GM18507 (cell line): ENCODE measurements at places on chromosomes 12 and 14.

- DNase-seq = no peak
Measured at GRCh38 chr12:119204671-119205285, 26.0 kb downstream of the HSPB8 start.

- DNase-seq = peak; percentile 59
Measured at GRCh38 chr12:111529424-111530368, 69.4 kb downstream of the ATXN2 start.

- no peak for DNase-seq
Measured at GRCh38 chr14:67582061-67582460, 18.0 kb downstream of the PIGH start.

GRCh38 chr12:1297639-1298175 is 296.7 kb downstream of the FBXL14 start:
- no peak for DNase-seq

GRCh38 chr12:71685312-71685906 is 473 bp upstream of the TMEM19 start:
- DNase-seq = no peak

- peak; percentile 38 for DNase-seq
Measured at GRCh38 chr12:105420659-105421240, 90.3 kb downstream of the C12orf75 start.

DNA sequence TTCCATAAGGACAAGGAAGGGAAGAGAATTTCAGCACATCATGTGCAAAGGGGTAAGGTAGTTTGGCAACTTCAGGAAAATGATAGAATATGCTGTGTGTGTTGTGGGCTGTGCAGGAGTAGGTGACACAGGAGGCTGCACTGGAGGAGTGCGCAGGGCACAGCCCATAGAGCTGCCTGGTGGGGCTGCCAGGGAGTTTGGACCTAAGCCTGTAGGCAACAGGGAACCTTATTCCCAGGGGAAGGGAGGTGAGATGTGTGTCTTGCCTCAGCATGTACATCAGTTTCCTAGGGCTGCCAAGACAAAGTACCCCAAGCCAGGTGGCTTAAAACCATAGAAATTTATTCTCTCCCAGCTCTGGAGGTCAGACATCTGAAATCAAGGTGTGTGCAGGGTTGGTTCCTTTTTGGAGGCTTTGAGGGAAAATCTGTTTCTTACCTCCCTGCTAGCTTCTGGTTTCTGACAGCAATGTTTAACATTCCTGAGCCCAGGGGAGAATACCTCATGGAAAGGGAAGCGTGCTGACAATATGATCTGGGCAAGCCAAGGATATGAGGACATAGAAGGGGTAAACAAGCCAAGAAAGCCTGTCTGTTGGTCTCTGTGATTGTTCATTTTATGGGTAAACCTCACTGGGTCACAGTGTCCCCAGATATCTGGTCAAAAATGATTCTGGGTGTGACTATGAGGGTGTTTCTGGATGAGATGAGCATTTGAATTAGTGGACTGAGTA is 174.0 kb upstream of the NTF3 start:
- DNase-seq = no peak

GRCh38 chr12:115144425-115144824 is 460.4 kb upstream of the TBX3 start:
- no peak for DNase-seq

DNA sequence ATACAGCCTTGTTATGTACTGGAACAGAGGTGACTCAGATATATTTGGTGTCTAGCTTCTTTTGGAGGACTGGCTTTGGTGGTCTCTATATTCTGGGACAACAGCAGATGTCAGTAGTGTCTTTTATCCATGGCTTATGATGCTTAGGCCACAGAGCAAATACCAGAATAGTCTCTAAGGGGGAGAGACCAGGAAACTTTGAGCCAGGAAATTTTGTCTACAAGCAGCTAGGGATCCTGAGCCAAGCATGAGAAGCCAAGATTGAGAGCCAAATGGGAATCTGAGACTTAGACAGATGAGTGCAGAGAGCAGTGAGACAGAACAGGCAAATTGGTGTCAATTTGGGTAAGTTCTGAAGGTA is 28.4 kb upstream of the PTPRR start:
- no peak for DNase-seq

- DNase-seq = no peak
Measured at GRCh38 chr12:58104351-58104755, 163.0 kb downstream of the ATP23 start.

- no peak for DNase-seq
Measured at GRCh38 chr14:101599234-101599885, 38.1 kb downstream of the DIO3 start.

DNA sequence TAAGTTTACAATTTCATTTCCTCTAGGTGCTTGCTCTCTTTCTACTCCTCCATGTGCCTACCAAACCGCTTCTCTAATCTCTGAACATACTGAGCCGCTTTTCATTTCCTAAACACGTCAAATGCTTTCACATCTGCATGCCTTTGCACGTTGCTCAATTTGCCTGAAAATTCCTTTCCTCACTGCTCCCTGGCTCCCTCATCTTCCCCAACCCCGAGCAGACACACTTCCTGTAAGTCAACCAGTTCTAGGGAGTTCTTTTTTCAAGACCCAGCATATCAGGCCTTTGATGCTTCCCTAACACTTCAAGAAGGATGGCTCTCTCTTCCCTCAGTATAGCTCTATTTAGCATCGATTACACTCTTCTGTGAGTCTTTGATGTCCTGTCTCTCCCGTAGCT is 50.3 kb downstream of the LMO3 start:
- no peak for DNase-seq

GRCh38 chr14:102867826-102868580 is 54.5 kb upstream of the AMN start:
- no peak for DNase-seq

DNA sequence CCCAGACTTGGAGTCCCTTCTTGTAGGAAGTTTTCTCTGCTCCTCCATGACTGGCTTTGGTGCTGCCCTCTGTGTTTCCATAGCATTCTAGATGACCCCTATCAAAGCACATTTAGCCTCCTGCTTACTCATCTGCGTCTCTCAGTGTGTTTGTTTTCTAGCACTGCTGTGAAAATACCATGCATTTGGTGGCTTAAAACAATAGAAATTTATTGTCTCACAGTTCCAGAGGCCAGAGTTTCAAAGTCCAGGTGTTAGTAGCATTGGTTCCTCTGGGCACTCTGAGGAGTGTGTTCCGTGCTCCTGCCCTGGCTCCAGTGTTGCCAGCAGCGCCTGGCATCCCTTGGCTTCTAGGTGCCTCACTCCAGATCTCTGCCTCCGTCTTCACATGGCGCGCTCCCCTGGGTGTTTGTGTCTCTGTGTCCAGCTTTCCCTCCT is 86.1 kb downstream of the CACNA1C start:
- DNase-seq = no peak

GRCh38 chr12:101430456-101430855 is 22.9 kb upstream of the ARL1 start:
- DNase-seq = no peak

DNA sequence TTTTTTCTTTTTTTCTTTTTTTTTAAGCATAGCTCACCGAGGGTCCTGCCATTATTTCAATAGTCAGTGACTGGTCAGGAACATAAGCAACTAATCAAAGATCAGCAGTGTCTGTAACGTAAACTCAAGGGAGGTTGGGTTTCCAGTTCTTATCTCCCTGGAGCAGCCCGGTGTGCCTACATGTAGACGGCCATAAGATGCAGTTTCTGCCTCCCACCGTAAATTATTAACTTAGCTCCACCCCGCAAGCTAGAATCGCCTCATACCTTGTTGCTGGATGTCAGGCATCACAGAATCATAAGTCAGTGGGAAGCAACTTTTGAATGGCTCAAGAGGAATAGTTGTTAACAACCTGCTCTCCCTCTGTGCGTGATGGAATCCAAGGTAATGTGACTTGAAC is at the start of gene MYO1H:
Gene MYO1H (plus strand): TSS at position 312 of the 400 bp plus-strand sequence. CDS start 61 bp downstream, at position 373.
- no peak for DNase-seq

GRCh38 chr12:21296751-21297406 is 37.8 kb downstream of the SLCO1A2 start:
- no peak for DNase-seq

DNA sequence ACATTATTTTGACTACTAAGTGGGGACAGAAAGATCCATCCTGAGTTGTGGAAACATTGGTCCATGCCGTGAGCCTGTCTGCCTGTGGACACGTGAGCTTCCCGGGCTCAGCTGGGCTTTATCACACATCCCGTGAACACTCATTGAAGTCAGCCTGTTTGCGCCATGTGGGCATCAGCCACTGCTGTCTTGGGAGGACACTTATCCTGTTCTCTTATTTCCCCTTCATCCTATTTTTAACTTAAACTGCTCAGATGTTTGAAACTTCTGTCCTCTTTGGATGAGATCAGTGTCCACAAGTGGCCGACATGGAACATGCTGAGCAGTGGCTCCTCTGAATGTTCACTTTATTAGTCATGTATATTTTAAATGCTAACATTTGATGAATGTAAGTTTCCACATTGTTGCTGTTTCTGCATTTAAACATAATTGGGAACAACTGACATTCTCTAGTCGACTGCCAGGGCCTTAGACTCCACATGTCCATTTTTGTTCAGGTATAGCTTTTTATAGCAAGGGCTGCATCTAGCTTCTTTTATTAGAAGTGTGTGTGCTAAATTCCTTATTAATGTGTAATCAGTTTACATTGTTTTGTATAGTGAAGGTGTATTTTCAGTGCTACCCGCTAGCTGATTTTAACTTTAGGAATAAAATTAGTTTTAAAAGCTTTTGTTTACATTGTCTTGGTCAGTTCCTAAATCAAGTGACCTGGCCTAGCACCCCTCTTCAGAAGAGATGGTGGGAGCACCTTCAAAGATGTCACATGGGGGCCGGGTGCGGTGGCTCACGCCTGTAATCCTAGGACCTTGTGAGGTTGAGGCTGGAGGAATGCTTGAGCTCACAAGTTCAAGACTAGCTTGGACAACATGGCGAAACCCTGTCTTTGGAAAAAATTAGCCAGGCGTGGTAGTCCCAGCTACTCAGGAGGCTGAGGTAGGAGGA is 24.0 kb downstream of the RNF34 start:
- no peak for DNase-seq

DNA sequence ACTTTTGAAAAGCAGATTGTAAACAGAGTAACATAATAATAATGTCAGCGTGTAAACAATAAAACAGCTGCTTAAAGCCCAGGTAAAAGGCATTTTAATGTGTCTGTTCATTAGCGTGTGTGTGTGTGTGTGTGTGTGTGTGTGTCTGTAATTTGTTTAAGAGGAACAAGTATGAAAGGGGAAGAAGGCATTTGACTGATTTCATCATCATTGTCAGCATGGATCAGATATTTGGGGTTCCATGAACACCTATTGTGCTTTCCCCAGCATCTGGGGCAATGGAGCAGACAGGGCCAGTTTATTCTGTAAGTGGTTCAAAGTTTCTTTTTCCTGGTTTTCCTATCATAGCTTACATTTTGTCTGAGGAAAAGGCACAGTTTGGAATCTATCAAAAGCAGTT is 28.9 kb downstream of the SLC25A21 start:
- no peak for DNase-seq
